ENCODE measurements at places on chromosomes 16 and 17. TPM values are rescaled to one million over a fixed set of nuclear protein-coding genes. Genes with fewer than 3 reads are reported as not detected.

DNA sequence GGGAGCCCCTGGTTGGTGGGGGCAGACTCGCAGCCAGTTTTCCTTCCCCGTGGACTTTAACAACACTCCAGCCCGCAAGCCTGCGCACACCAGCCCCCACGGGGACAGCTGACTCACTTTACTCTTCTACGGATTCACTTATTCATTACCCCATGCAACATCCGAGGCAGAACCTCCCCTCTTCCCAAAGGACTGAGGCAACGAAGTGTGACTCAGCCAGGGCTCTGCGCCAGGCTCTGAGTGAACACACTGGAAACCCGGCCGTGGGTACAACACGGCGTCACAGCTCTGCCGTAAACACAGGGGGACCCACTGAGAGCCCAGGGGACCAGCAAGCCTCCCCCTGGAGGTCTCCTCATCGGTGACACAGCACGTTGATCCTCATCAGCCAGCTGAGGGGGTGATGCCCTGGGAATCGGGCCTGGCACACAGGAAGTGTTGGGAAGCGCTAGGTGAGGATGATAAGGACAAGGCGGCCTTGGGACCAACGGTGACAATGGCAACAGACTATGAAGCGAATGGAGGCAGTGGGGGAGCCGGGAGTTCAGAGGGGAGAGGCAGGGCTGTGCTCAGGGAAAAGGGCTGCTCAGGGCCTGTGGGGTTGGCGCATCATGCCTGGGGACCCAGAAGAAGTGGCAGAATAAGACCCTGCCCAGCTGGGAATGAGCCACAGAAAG, 14.6 kb downstream of the COTL1 start:
- no peak overlapping the region for H3K4me3 ChIP-seq
- peak overlapping the region; percentile 81 for H3K27ac ChIP-seq
- no peaks in the 10 kb centered on the region for H3K36me3 ChIP-seq
- no peaks in the 10 kb centered on the region for H3K27me3 ChIP-seq

GRCh38 chr17:18994631-18995030, 9.9 kb downstream of the FAM83G start:
- no peak for DNase-seq
- H3K36me3 ChIP-seq, result no peaks in the 10 kb centered on the region
- H3K4me1 ChIP-seq, result no peaks in the 10 kb centered on the region
- no peak overlapping the region for H3K27ac ChIP-seq
- no peak overlapping the region for H3K4me3 ChIP-seq

GRCh38 chr17:59786213-59786535, 78.7 kb downstream of the VMP1 start:
- DNase-seq, result no peak
- H3K27me3 ChIP-seq, result no peaks in the 10 kb centered on the region
- peaks cover 3% of the 10 kb centered on the region for H3K4me1 ChIP-seq
- peak overlapping the region; percentile 96 for H3K27ac ChIP-seq

DNA sequence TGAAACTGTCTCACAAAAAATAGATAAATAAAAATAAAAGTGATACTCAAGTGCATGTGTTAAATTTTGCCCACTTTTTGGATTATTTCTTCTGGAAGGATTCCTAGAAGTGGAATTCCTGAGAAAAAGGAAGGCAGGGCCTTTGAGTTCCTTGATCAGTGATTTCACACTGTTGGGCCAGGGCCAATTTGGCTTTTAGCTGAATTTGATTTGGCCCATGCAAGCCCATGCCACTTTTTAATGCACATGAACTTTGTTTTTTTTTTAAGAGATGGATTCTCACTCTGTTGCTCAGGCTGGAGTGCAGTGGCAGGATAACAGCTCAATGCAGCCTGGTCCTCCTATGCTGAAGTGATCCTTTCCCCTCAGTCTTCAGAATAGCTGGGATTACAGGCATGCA, 96.3 kb downstream of the TNFRSF13B start:
- no peaks in the 10 kb centered on the region for H3K36me3 ChIP-seq
- DNase-seq, result no peak
- H3K27ac ChIP-seq, result no peak overlapping the region

SALL1 gene
- 56.0 TPM for total RNA-seq

HBM gene
- total RNA-seq, result not detected

KLHDC4 gene
- total RNA-seq, result 47.2 TPM
